ENCODE measurements at places on chromosomes 3 and 15. TPM values are rescaled to one million over a fixed set of nuclear protein-coding genes. Genes with fewer than 3 reads are reported as not detected.

The BLM gene
- 3.4 TPM for total RNA-seq

The MORC1 gene
- not detected for total RNA-seq

The CGNL1 gene
- 6.5 TPM for total RNA-seq

The SMAD6 gene
- 1.7 TPM for total RNA-seq

The RBP2 gene
- total RNA-seq = not detected

DNA sequence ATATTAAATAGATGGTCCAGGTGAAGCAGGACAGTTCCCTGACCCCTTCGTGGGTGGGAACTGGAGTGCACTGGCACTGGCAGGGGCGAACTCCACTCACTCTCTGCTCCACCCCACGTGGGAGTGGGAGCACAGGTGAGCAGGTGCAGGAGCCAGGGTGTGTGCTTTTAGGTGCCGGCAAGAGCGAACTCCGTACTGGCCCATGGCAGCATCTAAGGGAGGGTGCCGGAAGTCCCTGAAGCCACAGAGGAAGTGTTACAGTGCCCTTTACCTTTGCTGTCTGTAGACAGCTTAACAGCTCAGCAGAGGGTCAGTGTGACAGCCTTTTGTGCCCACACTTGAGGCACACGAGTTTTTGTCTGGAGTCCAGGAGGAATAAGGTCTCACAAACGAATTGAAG, 26.7 kb upstream of the PIAS1 start:
- DNase-seq = no peak

- DNase-seq = no peak
Observed at GRCh38 chr3:187022403-187023029, 92.2 kb downstream of the ST6GAL1 start.

- no peak for DNase-seq
Observed at GRCh38 chr15:80449825-80450224, 45.6 kb downstream of the ARNT2 start.

DNA sequence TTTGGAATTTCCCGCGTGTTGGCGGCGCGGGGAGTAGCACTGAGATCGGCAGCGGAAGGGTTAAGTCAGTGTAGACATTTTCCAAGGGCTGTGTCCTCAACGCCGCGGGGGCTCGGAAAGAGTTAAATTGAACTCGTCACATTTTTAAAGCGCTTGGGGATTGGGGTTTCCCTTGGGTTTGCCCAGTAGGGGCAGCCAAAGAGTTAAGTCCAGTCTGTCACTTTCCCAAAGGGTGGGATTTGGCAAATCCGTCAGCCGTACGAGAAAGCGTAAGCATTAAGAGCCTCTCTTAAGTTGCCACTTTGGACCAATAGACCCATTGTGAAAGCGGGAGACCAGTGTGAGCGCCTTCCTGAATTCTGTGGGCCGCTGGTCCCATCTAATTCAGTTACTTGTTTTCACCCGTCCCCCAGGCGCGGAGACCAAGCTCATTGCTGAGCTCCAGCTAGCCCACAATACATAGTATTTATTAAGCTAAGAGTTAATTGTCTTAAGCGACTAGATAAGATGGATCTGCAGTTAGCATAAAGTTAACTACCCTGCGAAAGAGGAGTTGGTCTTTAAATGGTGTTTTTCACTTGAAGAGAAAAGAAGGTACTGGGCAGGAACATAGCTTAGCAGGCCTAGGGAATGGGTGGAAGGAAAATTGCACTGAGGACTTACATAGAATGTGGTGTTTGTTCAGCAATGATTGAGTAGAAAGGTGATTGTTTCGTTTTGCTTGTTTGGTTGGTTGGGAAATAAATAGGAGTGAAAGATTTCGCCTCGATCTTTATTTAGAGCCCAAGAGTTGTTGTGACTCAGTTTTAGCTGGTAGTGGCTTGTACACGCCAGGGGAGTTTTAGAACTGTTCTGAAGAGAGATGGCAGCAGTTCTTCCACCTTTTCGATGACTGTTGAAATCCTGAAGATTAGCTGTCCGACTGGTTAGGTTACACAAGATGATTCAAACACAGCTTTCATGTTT, 932 bp downstream of the ARL8B start:
- DNase-seq = no peak

DNA sequence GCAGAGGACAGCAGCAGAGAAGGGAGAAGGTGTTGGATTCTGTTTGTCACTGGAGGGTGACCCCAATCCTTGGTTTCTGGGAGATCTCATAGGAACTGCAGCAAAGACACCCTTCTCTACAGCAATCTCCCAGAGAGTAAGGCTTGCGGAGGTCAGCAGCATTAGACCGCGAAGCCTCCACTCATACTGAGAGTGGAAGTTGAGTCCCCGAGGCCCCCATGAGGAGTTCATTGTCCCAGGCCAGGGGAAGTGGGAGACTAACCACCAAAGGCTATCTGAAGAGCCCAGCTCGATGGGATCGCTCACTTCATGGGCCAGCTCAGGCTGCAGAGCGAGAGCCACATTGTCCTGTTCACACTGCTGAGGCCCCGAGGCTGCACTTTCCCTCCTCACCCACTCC, 44.6 kb downstream of the GLDN start:
- no peak for DNase-seq

GRCh38 chr15:73323956-73324355, 44.8 kb downstream of the HCN4 start:
- no peak for DNase-seq

DNA sequence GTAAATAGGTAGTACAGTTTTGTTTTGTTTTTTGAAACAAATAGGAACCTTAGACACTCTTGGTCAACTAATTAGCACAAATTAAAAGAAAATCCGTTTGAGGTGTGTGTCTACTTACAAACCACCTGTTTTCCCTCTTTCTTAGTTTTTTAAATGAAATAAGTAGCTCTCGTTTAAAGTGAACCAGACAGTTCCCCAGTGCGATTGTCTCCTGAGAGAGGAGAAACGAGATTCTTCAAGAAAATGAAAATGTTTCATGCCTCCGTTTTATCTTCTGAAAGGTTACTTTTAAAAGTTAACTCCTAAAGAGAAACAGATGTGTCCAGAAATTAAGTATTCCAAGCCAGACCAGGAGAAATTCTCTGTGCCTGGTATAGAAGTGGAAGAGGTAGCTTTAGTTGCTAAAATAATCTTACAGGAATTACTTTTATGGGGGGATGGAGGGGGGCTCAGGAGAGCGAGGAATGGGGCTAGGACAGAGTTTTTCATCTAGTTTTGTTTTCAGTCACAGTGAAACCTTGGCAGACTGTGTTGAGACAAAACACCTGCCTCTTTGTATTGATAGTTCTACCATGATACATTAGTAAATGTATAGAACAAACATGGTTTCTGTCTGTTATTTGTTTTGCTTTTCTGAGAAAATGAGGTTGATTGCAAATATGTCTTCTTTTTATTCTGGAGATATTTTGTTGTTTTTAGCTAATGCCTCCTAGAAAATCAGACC, 155.1 kb upstream of the CNTN4 start:
- DNase-seq = no peak

DNA sequence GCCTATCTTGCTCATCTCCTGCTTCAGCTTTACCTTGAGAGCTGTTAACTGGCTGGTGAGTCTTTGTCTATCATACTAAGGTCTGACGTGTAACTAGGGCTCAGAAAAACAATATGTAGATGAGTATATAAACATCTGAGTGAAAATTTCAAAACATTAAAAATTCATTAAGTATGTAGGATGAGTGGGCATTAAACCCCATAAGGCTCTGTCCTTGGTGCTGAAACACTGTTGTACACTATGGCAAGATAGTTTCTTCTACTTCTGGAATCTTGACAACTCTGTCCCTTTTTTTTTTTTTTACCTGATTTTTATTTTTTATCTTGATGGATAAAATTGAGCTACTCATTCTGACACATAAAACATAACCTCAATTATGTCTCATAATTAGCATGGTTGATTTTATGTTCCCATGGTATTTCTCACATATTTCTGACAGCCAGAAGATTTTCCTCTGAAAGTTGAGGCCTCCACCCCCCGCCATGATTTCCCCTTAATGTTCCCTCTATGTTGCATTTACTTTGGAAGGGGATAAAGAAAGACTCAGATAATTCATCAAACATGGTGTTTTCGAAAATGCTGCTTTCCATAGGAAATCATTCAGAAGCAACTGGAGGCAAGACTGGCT, 54.3 kb downstream of the DGKG start:
- no peak for DNase-seq
